Stimulated activated CD8-positive, alpha-beta memory T cell treated with anti-CD3 and anti-CD28 coated beads, Interleukin-15, amount 100 ng/mL, for 4 hours (primary cell): ENCODE measurements at places on chromosomes 1 and 21.
A peak's percentile ranks its signal among the peaks of the same experiment; 100 is the strongest.

DNA sequence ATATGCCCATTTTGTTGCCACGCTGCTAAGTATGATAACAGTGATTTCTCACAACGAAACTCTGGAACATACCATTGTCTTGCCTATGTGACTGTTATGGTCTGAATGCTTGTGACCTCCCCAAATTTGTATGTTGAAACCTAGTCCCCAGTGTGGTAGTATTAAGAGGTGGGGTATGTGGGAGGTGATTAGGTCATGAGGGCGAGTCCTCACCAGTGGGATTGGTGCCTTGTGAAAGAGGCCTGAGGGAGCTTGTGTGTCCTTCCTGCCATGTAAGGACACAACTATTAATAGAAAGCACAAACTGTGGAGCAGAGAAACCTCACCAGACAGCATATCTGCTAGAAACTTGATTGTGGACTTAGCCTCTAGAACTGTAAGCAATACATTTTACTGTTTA lies 84.6 kb downstream of the SELENOF start:
- no peak for DNase-seq

DNA sequence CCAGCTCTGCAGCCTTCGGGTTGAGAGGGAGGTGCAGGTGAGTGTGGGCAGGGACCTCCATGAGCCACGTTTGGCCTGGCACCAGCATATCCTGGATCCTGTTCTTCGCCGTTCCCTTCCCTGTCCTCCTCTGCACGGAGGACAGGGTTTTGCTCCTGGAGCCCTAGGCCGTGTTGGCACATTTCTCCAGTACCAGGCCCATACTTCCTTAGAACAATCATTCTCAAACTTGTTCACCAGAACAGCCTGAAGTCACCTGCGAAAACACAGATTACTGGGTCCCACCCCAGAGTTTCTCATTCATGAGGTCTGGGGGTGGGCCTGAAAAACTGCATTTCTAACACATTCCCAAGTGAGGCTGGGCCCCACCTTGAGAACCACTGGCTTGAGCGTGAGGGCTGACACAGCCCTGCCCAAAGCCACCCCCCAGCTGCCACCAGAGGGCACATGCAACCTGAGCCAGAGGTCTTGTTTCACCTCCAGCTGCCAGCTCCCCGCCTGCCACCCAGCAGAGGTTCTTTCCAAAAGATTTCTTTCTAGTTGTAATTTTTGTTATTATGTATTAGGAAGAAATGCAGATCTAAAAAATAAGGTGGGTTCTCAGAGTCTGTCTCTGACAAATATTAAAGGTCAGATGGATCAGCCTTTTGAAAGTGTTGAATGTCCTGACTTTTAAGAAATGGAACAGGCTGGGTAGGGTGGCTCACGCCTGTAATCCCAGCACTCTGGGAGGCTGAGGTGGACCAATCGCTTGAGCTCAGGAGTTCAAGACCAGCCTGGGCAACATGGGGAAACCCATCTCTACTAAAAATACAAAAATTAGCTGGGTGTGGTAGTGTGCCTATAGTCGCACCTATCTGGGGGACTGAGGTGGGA lies 39.6 kb upstream of the LDLRAP1 start:
- DNase-seq = peak; percentile 27

DNA sequence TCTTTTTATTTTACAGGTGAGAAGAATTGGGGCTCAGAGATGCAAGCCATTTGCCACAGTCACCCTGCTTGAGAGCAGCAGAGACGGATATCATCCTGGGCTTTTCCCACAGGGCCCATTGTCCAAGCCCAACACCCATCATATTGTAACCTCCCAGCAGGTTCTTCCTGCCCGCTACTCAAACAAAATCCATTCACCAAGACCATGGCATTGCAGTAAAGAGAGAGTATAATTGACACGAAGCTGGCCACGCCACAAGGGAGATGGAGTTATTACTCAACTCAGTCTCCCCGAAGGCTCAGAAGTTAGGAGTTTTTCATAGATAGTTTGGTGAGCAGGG lies 60.9 kb upstream of the KLHDC7A start:
- no peak for DNase-seq

GRCh38 chr21:39319814-39320332 lies 6.4 kb upstream of the BRWD1 start:
- no peak for DNase-seq

GRCh38 chr1:212610575-212610967 lies 2.0 kb downstream of the ATF3 start:
- DNase-seq = no peak

GRCh38 chr1:25034736-25035522 lies 104.9 kb upstream of the RUNX3 start:
- no peak for DNase-seq

DNA sequence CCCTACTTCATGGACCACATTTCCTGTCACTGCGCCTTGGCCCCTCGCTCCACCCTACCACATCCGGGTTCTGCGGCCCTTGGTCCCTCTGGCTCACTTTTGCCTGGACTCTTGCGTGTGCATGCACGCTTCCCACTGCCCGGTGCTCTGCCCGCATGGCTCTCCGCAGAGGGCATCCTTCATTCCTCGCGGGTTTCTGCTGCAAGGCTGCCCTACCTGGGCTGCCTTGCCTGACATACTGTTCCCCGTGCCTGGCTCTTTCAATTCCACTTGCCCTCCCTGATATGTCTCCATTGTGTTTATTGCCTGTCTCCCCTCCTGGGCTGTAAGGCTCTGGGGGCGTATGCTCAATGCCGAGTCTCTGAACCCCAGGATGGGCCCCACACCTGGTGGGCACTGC lies 26.4 kb downstream of the MX2 start:
- no peak for DNase-seq

GRCh38 chr21:18142655-18143054 lies 102.0 kb upstream of the CHODL start:
- DNase-seq = no peak

DNA sequence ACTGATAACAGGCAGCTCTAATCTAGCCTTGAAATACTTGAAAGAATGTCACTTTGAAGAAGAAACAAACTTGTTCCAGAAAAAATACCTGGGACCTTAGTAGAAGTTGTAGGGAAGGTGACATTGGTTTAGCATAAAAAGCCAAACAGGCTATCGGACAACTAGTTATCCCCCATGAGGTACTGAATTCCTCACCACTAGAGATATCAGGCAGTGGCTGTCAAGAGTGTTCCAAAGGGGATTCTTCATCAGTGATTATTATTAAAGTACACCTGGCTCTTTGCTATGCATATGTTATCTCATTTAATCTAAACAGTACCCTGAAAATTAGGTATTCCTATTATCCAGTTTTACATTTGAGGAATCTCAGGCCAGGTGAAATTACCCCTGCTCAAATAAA lies 13.1 kb upstream of the HMGN2 start:
- DNase-seq = no peak

GRCh38 chr1:221069986-221070385 lies 190.7 kb downstream of the HLX start:
- DNase-seq = no peak

DNA sequence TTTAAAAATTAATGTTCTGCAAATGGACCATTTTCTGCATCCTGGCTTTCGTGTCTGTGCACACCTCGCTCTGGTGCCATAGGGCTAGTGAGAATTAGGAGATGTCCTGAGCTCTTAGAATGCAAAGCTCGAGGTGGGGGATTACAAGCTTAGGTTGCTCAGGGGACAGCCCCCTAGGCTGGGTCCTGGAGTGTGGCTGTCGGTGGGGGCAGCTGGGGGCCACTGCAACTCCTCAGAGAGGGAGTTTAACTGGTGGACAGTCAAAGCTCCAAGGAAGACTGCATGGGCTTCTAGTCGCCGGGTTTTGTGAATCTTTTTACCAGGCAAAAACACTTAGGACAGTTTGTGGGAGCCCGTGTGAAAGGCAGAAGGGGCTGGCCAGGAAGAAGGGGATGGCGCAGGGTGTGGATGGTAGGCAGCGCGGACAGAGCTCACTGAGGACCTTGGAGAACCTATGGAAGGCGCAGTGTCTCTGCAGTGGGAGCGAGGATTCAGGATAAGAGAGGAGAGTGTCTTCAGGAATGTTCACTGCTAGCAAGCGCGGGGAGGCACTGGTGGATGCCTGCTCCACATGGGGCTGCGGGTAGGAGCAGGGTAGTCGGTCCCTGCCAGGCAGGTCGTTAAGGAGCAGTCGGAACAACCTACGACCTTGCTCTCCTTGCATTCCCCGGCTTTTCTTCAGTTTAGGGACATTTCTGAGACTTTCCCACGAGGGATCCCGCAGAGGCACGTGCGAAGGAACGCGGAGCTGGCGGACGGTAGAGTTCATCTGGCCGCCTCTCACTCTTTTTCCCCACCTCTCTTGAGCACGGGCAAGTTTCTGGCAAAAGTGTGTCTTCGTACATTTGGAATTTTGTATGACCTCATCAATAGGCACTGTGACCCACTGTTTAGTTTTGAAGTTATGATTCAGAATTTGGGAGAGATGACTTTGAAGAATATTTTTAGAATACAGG lies 12.9 kb upstream of the KCNE1 start:
- no peak for DNase-seq

GRCh38 chr1:27575840-27576331 lies 28.1 kb downstream of the AHDC1 start:
- DNase-seq = no peak

DNA sequence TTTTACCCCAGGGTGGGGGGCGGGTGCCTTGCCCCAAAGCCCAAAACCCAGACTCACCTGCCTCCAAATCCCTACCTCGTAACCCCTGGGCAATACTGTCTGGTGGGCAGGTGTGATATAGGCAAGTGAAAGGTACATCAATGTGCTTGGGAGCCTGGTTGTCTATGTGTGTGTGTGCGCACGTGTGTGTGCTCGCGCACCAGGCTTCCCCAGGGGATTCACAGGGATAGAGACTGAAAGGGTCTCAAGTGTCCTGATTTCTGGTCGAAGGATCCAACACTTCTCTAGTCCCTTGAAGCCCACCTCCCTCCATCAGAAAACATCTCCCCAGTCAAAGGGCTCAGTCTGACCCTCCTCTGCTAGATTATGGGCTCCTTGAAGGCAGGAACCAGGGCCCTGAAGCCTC lies 28.9 kb upstream of the EPB41 start:
- no peak for DNase-seq

GRCh38 chr1:10440305-10440704 lies 9.5 kb upstream of the CORT start:
- no peak for DNase-seq

DNA sequence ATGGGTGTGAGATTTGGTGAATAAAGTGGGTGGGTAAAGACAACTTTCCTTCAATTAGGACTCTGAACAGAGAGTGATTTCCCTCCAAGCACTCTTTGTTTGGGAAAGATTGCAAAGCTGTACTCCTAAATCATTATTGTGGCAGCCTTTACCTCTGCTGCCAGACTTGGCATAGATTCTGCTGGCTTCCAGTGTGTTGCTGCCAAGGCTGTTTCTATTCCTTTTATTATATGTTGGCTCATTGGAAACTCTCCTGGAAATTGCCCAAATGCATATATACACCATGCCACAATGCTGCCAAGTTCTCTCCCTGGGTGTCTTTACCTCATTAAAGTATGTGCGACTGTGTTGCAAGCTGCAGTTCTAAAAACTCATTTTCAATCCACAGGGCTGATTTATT lies 668.0 kb downstream of the MRPL39 start:
- no peak for DNase-seq

DNA sequence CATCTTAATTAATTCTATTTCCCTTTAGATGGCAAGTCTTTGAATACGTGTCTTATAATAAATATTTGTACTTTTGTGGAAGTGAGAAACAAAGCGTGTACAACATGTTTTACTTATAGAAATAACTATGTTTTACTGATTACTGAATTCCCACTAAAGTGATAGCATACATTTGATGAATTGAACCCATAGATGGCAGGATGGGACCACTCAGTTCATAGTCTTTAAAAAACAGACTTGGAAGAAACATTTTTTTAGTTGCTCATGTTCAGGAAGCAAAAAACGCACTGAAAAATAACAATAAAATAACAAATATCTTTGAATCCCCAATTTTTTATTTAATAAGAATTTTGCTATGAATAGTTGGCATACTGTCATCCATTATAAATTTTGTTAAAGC lies 507.1 kb upstream of the ZRANB2 start:
- DNase-seq = no peak

GRCh38 chr1:182340233-182341058 lies 51.1 kb downstream of the GLUL start:
- no peak for DNase-seq

- peak; percentile 3 for DNase-seq
These were observed 28.1 kb downstream of the RABIF start for GRCh38 chr1:202860744-202861419.

- no peak for DNase-seq
These were observed 17.5 kb upstream of the TTC22 start for GRCh38 chr1:54818461-54819194.

DNA sequence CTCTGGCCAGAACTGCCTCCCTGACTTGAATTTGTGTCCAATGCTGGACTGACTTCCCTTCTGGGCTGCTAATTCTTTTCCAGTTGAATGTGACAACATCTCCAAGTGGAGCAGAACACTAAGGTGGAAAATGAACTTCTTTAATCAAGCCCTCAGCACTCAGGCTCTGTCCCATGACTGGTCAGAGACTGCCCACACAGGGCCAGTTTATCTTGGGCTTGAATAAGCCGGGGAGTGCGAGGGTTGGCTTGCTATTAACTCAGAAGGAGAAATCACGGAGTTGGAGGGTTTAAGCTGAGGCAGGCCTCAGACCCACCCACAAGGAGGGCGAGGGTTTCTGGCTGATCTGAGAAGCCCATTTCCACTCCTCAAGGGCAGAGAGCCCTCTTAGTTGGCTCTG lies 12.4 kb downstream of the KCNA10 start:
- no peak for DNase-seq

DNA sequence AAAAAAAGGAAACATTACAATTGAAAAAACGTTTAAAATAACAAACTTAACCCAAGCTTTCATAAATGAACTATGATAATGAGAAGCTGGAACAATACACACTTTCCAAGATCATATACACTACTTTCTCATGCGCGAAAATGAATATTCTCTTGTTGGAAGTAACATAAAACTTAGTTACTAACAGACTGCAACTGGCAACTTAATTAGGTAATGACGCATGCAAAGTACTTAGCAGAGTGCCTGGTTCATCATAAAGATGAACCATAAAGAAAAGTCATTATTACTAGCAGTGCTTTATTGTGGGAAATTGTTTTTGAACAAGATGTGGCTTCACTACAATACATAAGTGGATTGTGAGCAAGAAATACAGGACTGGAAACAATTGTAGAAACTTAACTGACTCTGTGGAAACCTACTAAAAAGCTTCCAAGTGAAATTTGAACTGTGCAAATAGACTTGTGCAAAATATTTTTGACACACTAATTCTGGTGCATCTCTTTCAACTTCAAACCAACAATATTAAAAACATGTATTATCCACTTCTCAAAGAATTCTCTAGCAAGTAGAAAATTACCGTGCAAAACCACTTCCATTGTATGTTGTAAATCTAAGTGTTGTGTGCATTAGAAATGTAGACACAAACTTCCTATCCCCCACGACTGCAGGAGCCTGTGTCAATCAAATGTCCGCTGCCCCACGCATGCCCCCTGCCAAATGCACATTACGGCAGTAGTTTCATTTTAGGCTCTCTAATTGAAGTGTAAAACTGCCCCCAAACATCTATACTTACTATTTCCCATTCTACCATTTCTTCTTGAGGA lies 2.0 kb downstream of the ARHGAP29 start:
- DNase-seq = no peak

GRCh38 chr1:30783256-30783915 lies 25.8 kb upstream of the LAPTM5 start:
- DNase-seq = no peak

- DNase-seq = no peak
These were observed 107.3 kb downstream of the KAZN start for GRCh38 chr1:14705824-14706223.
